ENCODE measurements at places on chromosomes 6 and 20. TPM values are rescaled to one million over a fixed set of nuclear protein-coding genes. Genes with fewer than 3 reads are reported as not detected.

AVP gene
- total RNA-seq, result not detected

CYP39A1 gene
- total RNA-seq, result 8.6 TPM

ECT2L gene
- 0.89 TPM for total RNA-seq

DNA sequence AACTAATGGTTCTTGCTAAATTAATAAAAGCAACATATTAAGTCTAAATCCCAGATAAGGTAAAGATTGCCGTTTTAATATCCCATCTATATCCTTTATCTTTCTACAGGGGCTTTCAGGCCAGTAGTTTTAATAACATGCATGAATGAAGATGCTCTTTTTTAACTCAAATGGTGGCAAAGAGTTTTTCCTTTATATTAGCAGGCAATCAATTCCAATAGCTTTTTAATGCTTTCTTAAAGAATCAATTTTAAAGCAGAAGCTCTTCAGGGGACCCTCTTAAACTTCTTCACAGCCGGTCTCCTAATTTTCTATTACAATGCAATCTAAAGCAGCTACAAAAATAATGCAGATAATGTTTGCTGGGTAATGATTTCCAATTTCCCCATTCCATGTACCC lies 107.8 kb upstream of the HS3ST5 start:
- no peak overlapping the region for H3K27ac ChIP-seq
- no peak for DNase-seq
- H3K4me3 ChIP-seq, result no peak overlapping the region
- no peaks in the 10 kb centered on the region for H3K4me1 ChIP-seq
- H3K27me3 ChIP-seq, result no peaks in the 10 kb centered on the region
- no peaks in the 10 kb centered on the region for H3K36me3 ChIP-seq

GRCh38 chr6:124872361-124873065 lies 89.7 kb upstream of the RNF217 start:
- no peak overlapping the region for H3K27ac ChIP-seq
- no peak overlapping the region for H3K4me3 ChIP-seq
- H3K27me3 ChIP-seq, result no peaks in the 10 kb centered on the region
- no peaks in the 10 kb centered on the region for H3K4me1 ChIP-seq

DNA sequence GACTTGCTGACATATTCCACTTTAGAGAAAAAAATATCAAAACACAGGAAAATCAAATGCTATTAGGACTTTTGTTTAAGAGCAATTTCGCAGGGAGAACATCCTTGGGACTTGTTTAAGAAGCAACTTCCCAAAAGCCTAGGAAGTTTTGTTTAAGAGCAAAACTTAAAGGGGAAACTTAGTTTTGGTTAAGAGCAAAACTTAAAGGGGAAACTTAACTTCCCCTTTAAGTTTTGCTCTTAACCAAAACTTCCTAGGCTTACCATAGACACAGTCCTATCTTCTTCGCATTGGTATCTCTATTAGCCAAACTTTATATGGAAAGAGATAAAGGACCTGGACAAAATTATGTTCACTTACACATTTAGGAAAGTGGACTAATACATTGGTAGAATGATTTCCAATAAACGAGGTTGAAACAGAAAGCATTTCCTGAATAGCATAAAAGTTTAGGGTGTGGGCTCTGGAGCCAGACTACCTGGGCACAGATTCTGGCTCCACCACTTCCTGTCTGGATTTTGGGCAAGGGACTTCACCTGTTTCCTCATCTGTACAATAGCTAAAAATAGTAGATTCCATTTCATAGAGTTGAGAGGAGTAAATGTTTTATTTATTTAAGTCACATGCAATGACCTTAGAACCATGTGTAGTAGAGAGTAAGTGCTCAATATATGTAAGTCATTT lies 15.7 kb downstream of the PAQR8 start:
- peaks cover 3% of the 10 kb centered on the region for H3K36me3 ChIP-seq
- H3K27me3 ChIP-seq, result no peaks in the 10 kb centered on the region
- peak overlapping the region; percentile 42 for H3K27ac ChIP-seq
- H3K4me3 ChIP-seq, result no peak overlapping the region

DNA sequence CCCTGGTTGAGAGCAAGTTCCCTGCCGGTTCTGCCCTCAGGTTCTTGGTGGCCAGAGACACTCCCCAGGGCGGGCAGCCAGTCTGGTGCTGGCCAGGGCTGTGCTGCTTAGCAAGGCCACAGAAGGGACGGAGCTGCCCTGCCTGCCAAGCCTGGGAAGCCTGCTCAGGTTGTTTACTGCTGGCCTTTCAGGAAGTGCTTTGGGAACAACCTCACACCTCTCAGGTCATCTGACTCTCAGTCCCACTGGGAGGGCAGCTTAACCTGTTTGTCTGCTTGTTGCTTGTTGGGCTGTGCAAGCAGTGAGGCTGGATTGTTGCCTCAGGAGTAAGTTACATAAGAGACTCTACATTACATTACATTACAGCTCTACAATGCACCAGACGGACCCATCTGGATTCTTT lies 75.8 kb upstream of the AFDN start:
- H3K4me3 ChIP-seq, result no peak overlapping the region
- H3K4me1 ChIP-seq, result no peaks in the 10 kb centered on the region
- H3K27ac ChIP-seq, result no peak overlapping the region
- H3K36me3 ChIP-seq, result no peaks in the 10 kb centered on the region
- DNase-seq, result no peak
- peaks cover 1% of the 10 kb centered on the region for H3K27me3 ChIP-seq

DNA sequence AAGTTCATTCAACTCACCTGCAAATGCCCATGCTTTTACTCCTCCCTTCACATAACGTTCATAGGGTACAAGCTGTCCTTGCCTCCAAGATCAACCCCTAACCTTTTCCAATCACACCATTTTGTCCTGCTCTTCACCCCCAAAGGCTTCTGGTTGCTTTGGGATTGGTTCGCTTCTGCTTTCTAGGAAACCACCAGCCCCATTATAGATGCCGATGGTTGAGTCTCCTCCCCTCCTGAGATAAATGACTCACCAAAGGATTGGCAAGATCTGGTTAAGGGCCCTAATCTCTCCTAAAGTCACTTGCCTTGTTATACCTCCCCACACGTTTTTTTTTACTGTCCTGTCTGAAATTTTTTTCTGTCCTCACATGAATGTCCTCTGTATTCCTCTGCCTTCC lies 311.4 kb downstream of the HACE1 start:
- no peaks in the 10 kb centered on the region for H3K36me3 ChIP-seq
- H3K27ac ChIP-seq, result no peak overlapping the region
- no peaks in the 10 kb centered on the region for H3K27me3 ChIP-seq
- no peak for DNase-seq
- no peak overlapping the region for H3K4me3 ChIP-seq

GRCh38 chr6:90109141-90109540 lies 187.5 kb downstream of the BACH2 start:
- no peaks in the 10 kb centered on the region for H3K36me3 ChIP-seq
- H3K27me3 ChIP-seq, result no peaks in the 10 kb centered on the region
- no peak overlapping the region for H3K27ac ChIP-seq
- no peak overlapping the region for H3K4me3 ChIP-seq
- H3K4me1 ChIP-seq, result no peaks in the 10 kb centered on the region

DNA sequence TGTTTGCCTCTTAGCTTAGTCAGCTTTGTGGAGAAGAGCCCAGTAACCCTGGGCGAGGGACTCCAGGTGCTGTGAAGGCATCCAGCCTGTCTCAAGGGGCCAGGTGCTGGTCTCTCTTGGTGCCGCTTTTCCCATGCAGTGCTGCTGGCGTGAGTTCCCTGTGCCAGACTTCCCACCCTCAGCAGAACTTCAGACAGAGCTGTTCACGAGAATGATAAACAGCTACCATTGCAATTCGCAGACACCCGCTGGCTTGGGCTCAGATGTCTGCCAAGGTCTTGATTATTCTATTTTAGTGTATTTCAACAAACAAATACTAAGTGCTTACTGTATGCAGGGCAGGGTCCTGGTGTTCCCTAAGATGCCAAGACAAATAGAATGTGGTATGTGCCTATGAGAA lies 57.7 kb downstream of the RNF217 start:
- no peak overlapping the region for H3K4me3 ChIP-seq
- H3K36me3 ChIP-seq, result no peaks in the 10 kb centered on the region
- H3K27ac ChIP-seq, result no peak overlapping the region
- H3K4me1 ChIP-seq, result peaks cover 3% of the 10 kb centered on the region

- H3K27me3 ChIP-seq, result no peaks in the 10 kb centered on the region
- H3K4me1 ChIP-seq, result peaks cover 60% of the 10 kb centered on the region
- peak overlapping the region; percentile 57 for H3K27ac ChIP-seq
- H3K36me3 ChIP-seq, result peaks cover 46% of the 10 kb centered on the region
Observed at GRCh38 chr20:36825385-36826104, 50.4 kb upstream of the TLDC2 start.

- no peak overlapping the region for H3K27ac ChIP-seq
- H3K4me3 ChIP-seq, result no peak overlapping the region
- no peaks in the 10 kb centered on the region for H3K27me3 ChIP-seq
- no peaks in the 10 kb centered on the region for H3K36me3 ChIP-seq
- no peaks in the 10 kb centered on the region for H3K4me1 ChIP-seq
- DNase-seq, result no peak
Observed at GRCh38 chr6:146297815-146298214, 245.8 kb upstream of the RAB32 start.

GRCh38 chr6:37495244-37495934 lies 4.3 kb downstream of the CCDC167 start:
- no peak overlapping the region for H3K4me3 ChIP-seq
- peaks cover 39% of the 10 kb centered on the region for H3K4me1 ChIP-seq

- DNase-seq, result no peak
- no peak overlapping the region for H3K4me3 ChIP-seq
- H3K4me1 ChIP-seq, result peaks cover 7% of the 10 kb centered on the region
- no peak overlapping the region for H3K27ac ChIP-seq
- no peaks in the 10 kb centered on the region for H3K27me3 ChIP-seq
- H3K36me3 ChIP-seq, result no peaks in the 10 kb centered on the region
Observed at GRCh38 chr6:46850792-46851191, 57.6 kb downstream of the MEP1A start.

- H3K27me3 ChIP-seq, result no peaks in the 10 kb centered on the region
- H3K27ac ChIP-seq, result no peak overlapping the region
- H3K36me3 ChIP-seq, result peaks cover 28% of the 10 kb centered on the region
- DNase-seq, result no peak
- H3K4me3 ChIP-seq, result no peak overlapping the region
Observed at GRCh38 chr20:51665543-51666118, 102.6 kb downstream of the ATP9A start.

GRCh38 chr6:19301980-19302379 lies 535.2 kb upstream of the ID4 start:
- no peaks in the 10 kb centered on the region for H3K4me1 ChIP-seq
- no peaks in the 10 kb centered on the region for H3K36me3 ChIP-seq
- no peak overlapping the region for H3K4me3 ChIP-seq
- no peak overlapping the region for H3K27ac ChIP-seq
- H3K27me3 ChIP-seq, result no peaks in the 10 kb centered on the region

DNA sequence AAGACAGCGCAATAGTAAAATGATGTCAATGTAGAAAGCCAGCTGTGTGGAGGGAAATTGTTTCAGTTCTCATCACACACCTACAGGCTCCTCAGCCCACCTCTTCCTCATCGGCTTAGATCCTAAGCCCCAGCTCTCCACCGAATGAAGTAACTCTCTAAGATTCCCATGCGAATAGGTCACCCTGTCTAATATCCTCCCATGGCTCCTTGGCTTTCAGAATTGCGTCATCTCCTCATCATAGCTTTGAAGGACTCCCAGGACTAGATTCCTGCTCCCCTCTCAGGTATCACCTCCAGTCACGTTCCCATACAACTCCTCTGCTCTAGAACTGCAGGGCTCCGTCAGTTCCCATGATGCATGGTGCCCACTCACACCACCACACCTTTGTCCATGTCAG lies 16.2 kb upstream of the SLC22A16 start:
- no peaks in the 10 kb centered on the region for H3K4me1 ChIP-seq
- H3K27me3 ChIP-seq, result no peaks in the 10 kb centered on the region
- H3K36me3 ChIP-seq, result no peaks in the 10 kb centered on the region
- no peak overlapping the region for H3K4me3 ChIP-seq
- no peak for DNase-seq

DNA sequence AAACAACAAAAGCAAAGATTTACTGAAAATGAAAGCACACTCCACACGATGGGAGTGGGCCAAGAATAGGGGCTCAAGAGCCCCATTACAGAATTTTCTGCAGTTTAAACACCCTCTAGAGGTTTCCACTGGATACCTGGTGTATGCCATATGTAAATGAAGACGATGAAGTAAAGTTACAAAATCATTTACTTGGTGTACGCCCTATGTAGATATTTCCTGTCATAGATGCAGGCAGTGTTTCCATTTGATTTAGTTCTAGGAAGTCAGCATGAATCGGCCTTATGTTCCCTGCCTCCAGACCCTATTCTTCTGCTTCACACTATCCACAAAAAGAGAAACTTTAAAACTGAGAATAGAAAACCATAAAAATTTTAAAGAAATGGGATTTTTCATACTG lies 404.4 kb upstream of the GJE1 start:
- no peak overlapping the region for H3K27ac ChIP-seq
- no peak for DNase-seq
- no peaks in the 10 kb centered on the region for H3K4me1 ChIP-seq
- no peaks in the 10 kb centered on the region for H3K36me3 ChIP-seq
- no peaks in the 10 kb centered on the region for H3K27me3 ChIP-seq

GRCh38 chr6:1312473-1313367 lies 822 bp downstream of the FOXQ1 start:
- H3K27ac ChIP-seq, result peak overlapping the region; percentile 52
- peaks cover 73% of the 10 kb centered on the region for H3K27me3 ChIP-seq
- H3K36me3 ChIP-seq, result no peaks in the 10 kb centered on the region
- DNase-seq, result peak; percentile 41

DNA sequence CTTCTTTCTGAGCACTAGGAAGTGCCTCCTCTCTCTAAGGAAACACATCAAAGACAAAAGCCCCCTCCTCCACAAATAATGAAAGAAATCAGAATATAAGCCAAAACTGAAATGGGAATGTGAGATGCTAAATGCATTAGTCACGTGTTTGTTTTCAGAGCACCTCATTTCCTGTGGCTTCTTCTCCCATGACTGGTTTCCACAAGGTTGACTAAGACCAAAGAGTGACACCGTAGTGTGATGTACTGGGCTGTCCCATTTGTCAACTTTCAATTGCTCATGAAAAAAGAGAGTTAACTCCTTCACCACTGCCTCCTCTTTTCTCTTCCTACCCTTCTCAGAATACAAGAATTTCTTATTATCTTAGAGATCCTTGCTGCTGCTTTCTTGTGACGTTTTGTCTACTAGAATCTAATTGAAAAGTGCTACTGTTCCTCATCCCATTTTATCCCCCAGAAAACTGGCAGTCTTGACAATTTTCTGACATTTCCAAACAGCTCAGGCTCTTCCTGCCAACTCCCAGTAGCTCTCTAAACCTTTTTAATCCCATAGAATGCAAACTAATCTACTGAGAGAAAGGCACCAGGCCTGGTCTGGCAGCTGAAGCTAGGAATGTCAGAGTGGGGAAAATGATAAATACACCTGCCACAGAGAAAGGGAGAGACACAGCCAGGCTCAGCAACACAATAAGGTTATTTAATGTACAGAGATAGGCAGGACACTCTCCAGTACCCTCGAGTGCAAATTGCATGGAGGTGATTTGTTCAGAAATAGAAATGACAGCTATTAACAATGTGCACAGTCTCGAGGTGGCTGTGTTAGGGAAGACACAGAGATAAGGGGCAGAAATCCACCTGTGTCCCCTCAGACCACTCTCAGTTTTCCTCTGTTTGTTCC lies 671.7 kb upstream of the NRSN1 start:
- no peak overlapping the region for H3K4me3 ChIP-seq
- H3K4me1 ChIP-seq, result no peaks in the 10 kb centered on the region
- DNase-seq, result no peak
- no peaks in the 10 kb centered on the region for H3K36me3 ChIP-seq
- H3K27ac ChIP-seq, result no peak overlapping the region
